ENCODE measurements at places on chromosomes 13 and 19.

GRCh38 chr19:46181388-46181779 lies 33.3 kb downstream of the IGFL2 start:
- DNase-seq = no peak

DNA sequence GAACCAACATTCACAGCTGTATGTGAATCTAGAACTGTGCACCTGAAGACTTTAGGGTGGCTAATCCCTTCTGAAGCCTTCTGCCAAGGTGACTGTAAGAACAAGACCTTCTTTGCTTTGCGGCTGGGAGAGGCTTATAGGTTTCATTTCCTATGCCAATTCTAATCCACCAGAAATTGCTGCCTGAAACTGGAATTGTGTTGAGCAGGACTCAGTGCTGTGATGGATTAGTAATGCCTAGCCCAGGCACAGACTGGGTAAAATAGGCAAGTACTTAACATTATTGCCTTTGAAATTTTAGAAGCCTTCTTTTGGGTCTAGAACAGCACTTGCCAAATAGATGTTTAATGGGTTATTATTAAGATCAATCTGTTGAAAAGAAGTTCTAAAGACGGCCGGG lies 11.5 kb downstream of the SLC25A23 start:
- no peak for DNase-seq

DNA sequence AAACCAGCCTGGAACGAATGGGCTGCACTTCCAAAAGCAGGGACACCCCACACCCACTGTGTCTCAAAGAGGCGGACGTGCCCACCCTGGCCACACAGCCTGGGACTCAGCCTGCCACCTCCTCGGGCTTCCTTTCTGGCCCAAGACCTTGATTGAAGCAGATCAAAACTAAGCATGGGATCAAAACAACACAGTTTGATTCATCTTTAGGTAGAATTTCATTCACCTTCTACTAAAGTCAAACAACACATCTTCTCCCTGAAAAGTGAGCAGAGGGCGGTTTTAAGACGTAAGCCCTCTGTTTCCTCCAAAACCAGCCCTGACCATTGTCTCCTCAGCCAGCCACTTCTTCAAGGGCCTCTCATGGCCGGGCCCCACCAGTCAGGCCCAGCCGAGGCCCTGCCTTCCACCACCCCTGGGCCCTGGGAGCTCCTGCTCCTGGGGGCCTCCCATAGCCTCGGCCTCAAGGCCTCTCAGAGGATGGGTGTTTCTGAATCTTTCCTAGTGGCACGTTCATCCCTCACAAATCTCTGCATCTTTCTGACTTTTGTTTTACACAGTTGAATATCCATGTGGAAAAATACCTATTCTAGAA lies 6.3 kb upstream of the F10 start:
- DNase-seq = no peak

- no peak for DNase-seq
These were observed 1.2 kb upstream of the SLC27A1 start for GRCh38 chr19:17469092-17469480.

DNA sequence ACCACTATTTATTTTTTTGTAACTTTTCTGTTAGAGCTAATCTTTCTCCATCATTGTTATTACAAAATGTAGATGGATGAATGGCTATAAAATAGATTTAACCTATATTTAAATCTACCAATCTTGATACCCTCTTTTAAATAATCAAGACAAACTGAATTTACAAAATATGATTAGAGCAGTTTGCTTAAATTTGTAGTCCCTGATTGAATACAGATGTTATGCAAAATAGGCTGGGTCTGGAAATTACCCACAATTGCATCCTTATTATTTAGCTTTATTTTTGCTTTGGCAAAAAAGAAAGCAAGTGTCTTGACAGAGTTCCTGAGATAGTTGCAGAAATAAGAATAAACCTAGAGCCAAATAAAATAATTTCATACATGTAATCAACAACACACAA lies 352.8 kb downstream of the KLF12 start:
- DNase-seq = no peak

DNA sequence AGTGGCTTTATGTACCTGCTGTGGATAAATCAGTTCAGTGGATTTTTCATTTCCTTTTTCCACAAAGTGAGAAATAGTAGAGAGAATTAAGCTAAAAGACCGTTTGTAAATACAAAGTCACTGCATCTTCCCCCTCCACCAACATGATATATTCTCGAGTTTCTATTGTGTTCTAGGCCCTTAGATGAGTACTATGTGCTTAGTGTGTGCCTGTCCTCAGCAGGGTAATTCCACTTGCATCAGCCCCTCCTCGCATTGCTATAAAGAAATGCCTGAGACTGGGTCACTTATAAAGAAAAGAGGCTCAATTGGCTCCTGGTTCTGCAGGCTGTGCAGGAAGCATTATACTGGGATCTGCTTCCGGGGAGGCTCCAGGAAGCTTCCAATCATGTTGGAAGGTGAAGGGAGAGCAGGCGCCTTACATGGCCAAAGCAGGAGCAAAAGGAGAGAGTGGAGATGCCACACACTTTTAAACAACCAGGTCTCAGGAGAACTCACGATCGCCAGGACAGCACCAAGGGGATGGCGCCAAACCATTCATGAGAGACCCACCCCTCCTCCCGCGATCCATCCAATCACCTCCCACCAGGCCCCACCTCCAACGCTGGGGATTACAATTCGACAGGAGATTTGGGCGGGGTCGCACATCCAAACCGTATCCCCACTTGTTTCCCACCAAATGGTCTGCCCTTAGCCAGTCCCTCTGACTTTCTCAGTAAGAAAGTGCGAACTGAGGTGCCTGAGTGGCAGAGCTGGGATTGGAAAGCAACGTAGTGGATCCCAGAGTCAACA lies 102.3 kb upstream of the ABCC4 start:
- DNase-seq = no peak

- DNase-seq = no peak
These were observed 152.5 kb downstream of the GGACT start for GRCh38 chr13:100436099-100436498.

- no peak for DNase-seq
These were observed 196.9 kb downstream of the KATNAL1 start for GRCh38 chr13:30110301-30111070.

DNA sequence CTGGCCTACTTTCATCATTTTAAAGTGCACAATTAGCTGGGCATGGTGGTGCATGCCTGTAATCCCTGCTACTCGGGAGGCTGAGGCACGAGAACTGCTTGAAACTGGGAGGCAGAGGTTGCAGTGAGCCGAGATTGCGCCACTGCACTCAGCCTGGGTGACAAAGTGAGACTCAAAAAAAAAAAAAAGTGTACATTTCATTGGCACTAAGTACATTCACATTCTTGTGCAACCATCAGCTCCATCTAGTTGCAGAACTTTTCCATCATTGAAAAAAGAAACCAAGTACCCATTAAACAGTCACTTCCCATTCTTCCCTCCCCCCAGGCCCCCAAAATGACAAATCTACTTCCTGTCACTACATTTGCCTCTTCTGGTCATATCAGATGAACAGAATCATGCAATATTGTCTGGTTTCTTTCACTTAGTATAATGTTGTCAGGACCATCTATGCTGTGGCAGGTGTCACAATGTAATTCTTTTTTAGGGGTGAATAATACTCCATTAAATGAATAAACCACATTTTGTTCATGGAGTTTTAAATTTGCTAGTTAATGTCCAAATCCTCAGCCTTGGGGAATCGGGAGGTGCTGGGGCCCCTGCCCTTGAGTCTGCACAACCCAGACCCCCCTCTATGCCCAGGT lies 7.4 kb upstream of the SIGLEC11 start:
- DNase-seq = no peak

GRCh38 chr13:55566779-55567178 lies 1573.9 kb upstream of the PRR20A start:
- no peak for DNase-seq

- no peak for DNase-seq
These were observed 8.9 kb upstream of the VSTM2B start for GRCh38 chr19:29516821-29517395.

GRCh38 chr19:30271816-30272215 lies 100.4 kb upstream of the ZNF536 start:
- no peak for DNase-seq

DNA sequence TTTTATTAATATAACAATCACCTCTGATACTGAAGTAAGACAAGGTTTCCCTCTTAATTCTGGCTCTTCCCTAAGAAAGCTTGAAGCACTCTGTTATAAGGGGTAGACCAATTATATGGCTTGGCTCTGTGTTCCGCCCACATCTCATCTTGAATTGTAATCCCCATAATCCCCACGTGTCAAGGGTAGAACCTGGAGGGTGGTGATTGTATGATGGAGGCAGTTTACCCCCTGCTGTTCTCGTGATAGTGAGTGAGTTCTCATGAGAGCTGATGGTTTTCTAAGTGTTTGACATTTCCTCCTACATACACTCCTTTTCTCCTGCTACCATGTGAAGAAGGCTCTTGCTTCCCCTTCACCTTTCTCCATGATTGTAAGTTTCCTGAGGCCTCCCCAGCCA lies 363.8 kb upstream of the PCDH20 start:
- no peak for DNase-seq

DNA sequence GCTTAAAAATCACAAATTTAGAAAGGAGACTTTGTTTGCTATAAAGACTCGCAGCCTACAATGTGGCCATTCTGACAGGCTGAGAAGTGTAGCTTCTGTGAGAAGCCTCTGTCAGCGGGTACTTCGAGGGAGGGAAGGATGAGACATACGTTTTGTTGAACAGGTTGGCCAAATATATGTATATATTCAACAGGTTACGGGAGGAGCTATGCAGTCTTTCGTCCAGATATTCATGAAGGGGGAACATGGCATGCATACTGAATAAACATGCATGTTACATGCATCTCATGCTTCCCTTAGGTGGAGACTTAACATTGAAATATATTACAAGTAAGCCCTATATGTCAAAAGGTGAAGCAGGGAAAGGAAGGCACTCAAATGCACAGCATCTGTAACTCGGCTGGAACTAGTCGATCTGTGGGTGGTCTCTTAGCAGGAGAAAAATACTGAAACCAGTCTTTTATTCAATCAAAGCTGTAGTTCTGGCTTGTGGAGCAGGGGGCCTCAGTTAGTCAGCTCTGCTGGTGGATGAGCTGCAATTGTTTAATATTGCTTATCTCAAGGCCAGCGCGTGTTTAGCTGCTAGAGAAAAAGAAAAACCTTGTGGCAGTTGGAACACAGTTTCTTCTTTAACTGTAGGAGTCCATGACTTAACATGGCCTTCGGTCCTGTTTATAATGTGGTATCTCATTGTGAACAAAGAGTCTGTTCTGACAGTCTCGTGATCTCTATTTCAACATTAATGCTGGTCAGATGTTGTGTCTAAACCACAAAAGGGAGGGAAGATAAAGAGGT lies 94.3 kb downstream of the FAM216B start:
- DNase-seq = no peak

GRCh38 chr13:97302611-97303010 lies 80.5 kb downstream of the MBNL2 start:
- no peak for DNase-seq

GRCh38 chr13:84192125-84192524 lies 309.9 kb upstream of the SLITRK1 start:
- no peak for DNase-seq

- no peak for DNase-seq
These were observed 2898.1 kb downstream of the PCDH9 start for GRCh38 chr13:64332048-64332447.
